ENCODE measurements at places on chromosomes 2 and 18. TPM values are rescaled to one million over a fixed set of nuclear protein-coding genes. Genes with fewer than 3 reads are reported as not detected.

The PDK1 gene
- 19.3 TPM for polyA plus RNA-seq

The SOWAHC gene
- 5.8 TPM for polyA plus RNA-seq

The ASB18 gene
- polyA plus RNA-seq: not detected

The NYAP2 gene
- polyA plus RNA-seq: 1.1 TPM

The PREB gene
- polyA plus RNA-seq: 123 TPM

The LCT gene
- polyA plus RNA-seq: not detected

The SPATA3 gene
- polyA plus RNA-seq: not detected

The CFC1 gene
- 29.9 TPM for polyA plus RNA-seq

The ARHGEF4 gene
- polyA plus RNA-seq: 45.9 TPM

The AKAIN1 gene
- polyA plus RNA-seq: not detected

Data from neural cell (in vitro differentiated cells).